ENCODE measurements at places on chromosomes 5 and 9. TPM values are rescaled to one million over a fixed set of nuclear protein-coding genes. Genes with fewer than 3 reads are reported as not detected.

GRCh38 chr5:17714186-17714585 lies 79.9 kb downstream of the TAF11L14 start:
- no peak for ATAC-seq

- no peak for ATAC-seq
Observed at GRCh38 chr5:4674166-4674565, 466.0 kb upstream of the ADAMTS16 start.

DNA sequence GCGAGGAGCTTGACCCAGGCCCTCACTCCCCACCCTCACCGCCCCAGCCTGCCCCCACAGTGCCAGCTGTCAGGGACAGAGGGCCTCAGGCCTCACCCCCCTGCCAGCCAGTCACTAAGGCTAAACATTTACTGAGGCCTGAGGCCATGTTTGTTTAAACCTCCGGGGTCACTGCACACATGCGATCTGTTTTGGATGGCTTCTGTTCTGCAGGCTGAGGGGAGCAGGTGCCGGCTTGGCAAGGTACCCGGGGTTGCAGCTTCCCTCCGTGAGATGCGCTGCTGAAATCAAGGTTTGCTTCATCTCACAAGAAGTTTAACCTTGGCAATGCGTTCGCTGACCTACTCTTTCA lies 103.3 kb upstream of the BOD1 start:
- ATAC-seq = no peak

- no peak for ATAC-seq
Observed at GRCh38 chr5:128432913-128433440, 105.1 kb downstream of the FBN2 start.

DNA sequence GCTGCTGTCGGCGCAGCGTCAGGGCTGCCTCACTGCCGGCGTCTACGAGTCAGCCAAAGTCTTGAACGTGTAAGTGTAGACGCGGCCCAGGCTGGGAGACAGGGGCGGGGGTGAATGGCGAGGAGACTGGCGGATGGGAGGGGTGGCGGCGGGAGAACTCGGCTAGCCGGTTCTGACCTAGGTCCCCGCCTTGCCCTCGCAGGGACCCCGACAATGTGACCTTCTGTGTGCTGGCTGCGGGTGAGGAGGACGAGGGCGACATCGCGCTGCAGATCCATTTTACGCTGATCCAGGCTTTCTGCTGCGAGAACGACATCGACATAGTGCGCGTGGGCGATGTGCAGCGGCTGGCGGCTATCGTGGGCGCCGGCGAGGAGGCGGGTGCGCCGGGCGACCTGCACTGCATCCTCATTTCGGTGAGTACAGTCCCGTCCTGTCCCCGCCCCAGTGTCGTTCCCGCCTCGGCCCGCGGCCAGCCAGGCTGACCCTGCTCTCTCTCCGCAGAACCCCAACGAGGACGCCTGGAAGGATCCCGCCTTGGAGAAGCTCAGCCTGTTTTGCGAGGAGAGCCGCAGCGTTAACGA lies 745 bp downstream of the GADD45G start:
- peak; percentile 51 for ATAC-seq

DNA sequence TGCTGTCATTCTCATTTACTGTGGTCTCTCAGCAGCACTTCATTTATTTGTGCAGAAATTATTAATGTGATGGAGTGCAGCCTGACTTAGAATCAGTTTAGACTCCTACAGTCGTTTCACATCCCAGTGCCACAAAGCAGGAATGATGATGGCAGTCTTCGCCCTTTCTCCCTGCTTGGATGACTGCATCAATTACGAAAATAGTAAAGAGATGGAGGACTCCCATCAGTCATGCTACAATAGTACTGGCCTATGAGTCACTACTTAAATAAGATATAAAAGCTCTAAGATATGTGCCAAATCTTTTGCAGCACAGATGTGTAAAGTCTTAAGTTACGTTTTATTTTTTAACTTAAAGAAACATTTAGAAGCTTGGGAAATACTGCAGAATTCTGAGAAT lies 263.9 kb downstream of the CHSY3 start:
- no peak for ATAC-seq

DNA sequence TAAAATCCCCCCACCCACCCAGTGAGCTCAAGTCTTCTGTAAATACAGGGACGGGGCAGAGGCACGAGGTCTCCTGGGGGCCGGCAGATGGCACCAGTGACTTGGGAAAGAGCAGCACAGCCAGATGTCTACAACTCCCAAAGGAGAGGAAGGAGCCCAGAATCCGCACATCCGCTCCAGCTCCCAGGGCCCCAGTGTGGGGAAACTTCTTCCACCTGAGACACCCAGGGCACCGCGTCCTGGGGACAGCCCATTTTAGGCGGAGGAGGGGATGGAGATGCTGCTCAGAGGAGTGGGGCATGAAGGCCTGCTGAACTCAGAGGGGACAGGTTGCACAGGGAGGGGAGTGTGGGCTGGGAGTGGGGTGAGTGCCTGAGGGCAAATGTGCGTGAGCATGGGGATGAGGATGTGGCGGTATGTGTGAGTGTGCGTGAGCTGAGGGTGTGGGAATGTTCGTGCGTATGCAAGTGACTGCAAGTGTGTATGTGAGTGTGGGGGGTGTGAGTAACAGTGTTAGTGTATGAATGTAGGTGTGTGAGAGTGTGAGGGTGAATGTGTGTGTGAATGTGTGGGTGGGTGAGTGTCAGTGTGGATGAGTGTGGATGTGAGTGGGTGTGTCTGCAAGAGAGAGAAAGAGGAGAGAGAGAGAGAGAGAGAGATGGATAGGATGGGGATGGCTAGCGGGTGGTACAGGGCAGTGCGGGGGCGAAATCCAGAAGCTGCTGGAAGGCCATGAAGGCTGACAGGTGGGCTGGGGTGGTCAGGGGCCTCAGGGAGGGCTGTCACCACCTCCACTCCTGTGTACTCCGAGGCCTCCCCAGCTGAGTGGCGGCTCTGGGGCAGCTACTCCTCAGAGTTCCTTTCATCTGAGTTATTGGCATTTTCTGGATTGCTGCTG lies 63.5 kb downstream of the DUSP1 start:
- peak; percentile 5 for ATAC-seq

Gene FYB1
- total RNA-seq = 95.7 TPM
